ENCODE measurements at places on chromosomes 12 and 14. TPM values are rescaled to one million over a fixed set of nuclear protein-coding genes. Genes with fewer than 3 reads are reported as not detected.

DNA sequence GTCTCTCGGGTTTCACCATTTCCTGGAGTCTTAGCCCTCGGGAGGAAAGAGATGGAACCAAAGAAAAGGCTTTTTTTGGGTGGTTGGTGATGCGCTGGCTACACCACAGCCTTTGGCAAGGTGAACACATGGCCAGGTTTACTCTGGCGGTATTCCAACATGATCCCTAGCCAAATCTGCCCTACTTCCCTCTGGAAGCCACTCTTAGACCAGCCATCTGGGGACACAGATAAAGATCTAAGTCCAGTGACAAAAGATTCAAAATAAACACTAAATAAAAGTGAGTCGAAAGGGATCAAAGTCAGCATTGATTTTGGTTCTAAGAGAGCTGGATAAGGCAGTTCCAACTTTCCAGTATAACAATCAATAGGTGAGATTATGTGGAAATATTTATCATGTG is 694.5 kb downstream of the VRK1 start:
- no peak for DNase-seq

DNA sequence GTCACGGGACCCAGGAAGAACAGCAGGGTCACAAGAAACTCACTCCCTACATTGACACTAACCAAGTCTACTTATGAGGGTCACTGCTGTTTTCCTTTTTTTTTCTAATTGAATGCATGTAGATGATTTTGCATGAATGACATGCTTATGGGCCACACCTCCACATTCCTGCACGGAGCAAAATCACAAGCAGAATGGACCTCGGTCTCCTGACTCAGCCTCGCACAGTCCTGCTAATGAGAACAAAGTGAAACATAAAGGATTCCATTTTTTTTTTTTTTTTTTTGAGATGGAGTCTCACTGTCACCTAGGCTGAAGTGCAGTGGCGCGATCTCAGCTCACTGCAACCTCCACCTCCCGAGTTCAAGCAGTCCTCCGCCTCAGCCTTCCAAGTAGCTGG is 12.3 kb downstream of the SCARB1 start:
- no peak for DNase-seq

DNA sequence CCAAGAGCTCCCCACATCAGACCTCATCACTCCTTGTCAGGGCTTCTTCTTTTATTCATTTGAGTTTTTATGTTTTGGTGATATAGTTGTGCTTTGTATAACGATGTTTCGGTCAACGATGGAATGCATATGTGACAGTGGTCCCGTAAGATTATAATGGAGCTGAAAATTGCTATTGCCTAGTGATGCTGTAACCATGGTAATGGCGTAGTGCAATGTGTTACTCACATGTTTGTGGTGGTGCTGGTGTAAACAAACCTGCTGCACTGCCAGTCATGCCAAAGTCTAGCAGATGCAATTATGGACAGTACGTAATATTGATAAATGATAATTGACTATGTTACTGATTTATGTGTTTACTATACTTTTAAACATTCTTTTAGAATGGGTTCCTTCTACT is 16.3 kb downstream of the CYP46A1 start:
- no peak for DNase-seq

DNA sequence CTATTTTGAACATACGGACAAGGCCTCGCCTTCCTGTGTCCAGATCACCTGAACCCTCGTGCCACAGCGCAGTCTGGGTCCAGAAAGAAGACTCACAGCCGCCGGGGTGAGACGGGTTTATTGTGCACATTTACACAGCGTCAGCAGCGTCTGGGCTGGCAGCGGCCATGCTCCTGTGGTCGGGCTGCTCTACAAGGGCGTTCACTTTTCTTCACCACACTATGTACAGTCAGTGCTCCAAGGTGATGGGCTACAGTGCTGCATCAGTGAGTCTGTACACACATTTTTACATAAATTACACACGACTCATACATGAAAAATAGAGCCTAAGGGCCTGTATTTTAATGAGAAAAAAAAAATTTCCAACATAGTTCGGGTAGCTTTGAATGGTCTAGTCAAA is 18.0 kb downstream of the ZFYVE21 start:
- DNase-seq: no peak

DNA sequence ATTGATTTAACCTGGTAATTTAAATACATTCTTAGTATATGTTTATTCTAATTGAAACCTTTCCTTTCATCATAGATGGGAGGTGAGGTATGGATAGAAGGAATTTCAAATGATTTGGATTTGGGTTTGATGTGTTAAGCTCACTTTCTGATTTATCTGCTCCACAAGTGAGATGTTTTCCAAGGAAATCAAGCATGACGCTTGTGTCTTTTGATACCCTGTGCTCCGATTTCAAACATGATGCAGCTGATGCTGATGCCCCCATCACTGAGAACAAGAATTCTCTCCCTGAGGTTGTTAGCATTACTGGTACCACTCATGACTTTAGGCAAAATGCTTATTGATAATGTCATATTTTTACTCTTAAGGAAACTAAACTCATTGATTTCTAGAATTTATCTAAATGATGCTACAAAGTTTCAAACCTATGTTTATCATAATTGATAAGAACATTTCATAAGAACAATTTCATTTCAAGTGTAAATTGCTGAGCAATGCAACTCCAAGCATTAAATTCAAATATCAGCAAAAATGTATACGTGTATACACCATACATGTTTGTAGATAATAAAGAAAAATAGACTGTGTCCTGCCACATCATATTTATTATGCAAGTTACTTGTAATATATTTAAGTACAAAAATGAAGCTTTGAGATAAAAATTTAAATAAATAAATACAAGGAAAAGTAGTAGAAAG is 75.5 kb upstream of the LRIG3 start:
- no peak for DNase-seq

HOXC13 gene
- not detected for total RNA-seq

ATP5F1B gene
- 1,860 TPM for total RNA-seq
